Liver (tissue), 10 donors: ENCODE measurements at places on chromosomes 11 and 22.
A peak's percentile ranks its signal among the peaks of the same experiment; 100 is the strongest.

GRCh38 chr11:96102664-96103078 lies 178.8 kb upstream of the MTMR2 start:
- no peaks in the 10 kb centered on the region for H3K36me3 ChIP-seq
- H3K27me3 ChIP-seq, result no peaks in the 10 kb centered on the region
- H3K4me1 ChIP-seq, result no peaks in the 10 kb centered on the region
- no peak for DNase-seq

GRCh38 chr11:71525188-71525937 lies 1.7 kb upstream of the KRTAP5-7 start:
- no peak for DNase-seq
- H3K27ac ChIP-seq, result peak overlapping the region; percentile 76
- H3K4me3 ChIP-seq, result no peak overlapping the region

DNA sequence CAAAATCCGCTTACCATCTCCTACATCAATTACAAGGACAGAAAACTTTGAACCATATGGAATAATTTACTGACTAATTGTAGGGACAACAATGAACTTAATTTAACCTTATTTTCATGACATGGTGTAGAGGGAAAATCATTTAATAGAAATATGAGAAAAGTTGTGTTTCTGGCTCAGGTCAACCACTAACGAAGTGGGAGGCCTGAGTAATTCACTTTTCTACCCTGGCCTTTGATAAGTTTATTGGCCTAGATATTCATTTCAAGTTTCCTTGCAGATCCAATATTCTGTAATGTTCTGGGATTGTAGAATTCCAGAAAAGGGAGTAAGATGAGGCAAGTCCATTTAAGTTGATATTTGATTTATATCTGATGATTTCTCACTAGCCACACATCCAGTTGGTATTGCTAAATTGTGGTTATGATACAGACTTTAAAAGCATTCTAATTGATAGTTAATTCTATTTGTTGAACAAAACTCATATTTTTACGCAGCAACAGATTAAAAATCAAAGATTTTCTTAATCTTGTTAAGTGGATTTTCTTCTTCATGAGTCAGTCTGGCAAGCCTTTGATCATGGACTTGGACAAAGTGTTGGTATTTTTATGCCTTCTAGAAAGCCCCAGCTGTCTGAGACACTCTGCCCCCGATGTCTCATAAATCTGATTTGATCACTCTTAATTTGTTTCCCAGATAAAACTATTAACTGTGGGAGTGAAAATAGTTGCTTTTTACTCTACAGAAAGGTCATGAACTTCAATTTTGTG lies 336.5 kb downstream of the TMEM135 start:
- no peak overlapping the region for H3K4me3 ChIP-seq
- peaks cover 2% of the 10 kb centered on the region for H3K36me3 ChIP-seq
- no peak overlapping the region for H3K27ac ChIP-seq
- no peaks in the 10 kb centered on the region for H3K27me3 ChIP-seq

GRCh38 chr11:8870411-8871170 lies 40.4 kb upstream of the AKIP1 start:
- H3K27me3 ChIP-seq, result no peaks in the 10 kb centered on the region
- DNase-seq, result peak; percentile 41
- H3K27ac ChIP-seq, result peak overlapping the region; percentile 51
- H3K4me3 ChIP-seq, result peak overlapping the region; percentile 90
- peaks cover 7% of the 10 kb centered on the region for H3K4me1 ChIP-seq

DNA sequence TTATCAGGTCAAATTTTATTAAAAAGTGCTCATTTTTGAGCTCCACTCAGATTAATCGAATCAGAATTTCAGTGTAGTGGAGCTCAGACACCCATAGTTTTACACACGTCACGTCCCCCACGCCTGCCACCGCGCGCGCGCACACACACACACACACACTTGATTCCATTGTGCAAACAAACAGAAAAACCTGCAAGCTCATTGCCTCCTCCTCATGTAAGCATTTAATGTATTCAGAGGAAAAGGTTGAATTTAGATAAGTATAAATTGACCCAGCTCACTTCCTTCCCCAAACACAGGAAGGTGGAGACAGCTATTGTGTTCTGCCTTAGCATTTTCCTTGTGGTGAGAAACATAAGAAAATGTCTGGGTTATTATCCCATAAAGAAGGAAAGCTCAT lies 336.7 kb downstream of the LUZP2 start:
- H3K36me3 ChIP-seq, result no peaks in the 10 kb centered on the region
- H3K27me3 ChIP-seq, result no peaks in the 10 kb centered on the region
- no peak overlapping the region for H3K4me3 ChIP-seq
- no peak overlapping the region for H3K27ac ChIP-seq
- DNase-seq, result no peak
- peaks cover 4% of the 10 kb centered on the region for H3K4me1 ChIP-seq

GRCh38 chr11:117805045-117805444 lies 8.0 kb upstream of the DSCAML1 start:
- DNase-seq, result no peak
- H3K27ac ChIP-seq, result no peak overlapping the region
- no peak overlapping the region for H3K4me3 ChIP-seq

- no peak overlapping the region for H3K27ac ChIP-seq
- H3K36me3 ChIP-seq, result no peaks in the 10 kb centered on the region
- H3K4me3 ChIP-seq, result no peak overlapping the region
- H3K4me1 ChIP-seq, result no peaks in the 10 kb centered on the region
- H3K27me3 ChIP-seq, result no peaks in the 10 kb centered on the region
- no peak for DNase-seq
Observed at GRCh38 chr11:67409261-67409666, 5.4 kb downstream of the TBC1D10C start.

DNA sequence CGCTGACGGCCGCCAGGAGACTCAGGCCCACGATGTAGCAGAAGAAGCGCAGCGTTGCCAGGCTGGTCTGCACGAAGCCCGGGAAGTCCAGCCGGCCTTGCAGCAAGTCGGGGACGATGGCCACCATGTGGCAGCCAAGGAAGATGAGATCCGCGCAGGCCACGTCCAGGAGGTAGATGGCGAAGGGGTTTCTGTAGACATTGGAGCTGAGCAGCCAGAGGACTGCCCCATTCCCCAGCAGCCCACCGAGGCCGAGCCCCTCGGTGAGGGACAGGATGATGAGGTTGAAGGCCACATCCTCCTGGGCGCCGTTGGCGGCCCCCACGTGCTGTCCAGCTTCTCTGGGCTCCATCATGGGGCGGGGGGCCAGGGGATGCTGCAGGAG lies 3.8 kb downstream of the MRGPRE start:
- no peak for DNase-seq
- peaks cover 5% of the 10 kb centered on the region for H3K27me3 ChIP-seq
- no peaks in the 10 kb centered on the region for H3K36me3 ChIP-seq
